Activated CD4-positive, alpha-beta memory T cell treated with anti-CD3 and anti-CD28 coated beads for 36 hours (primary cell): ENCODE measurements at places on chromosomes 11 and 22. TPM values are rescaled to one million over a fixed set of nuclear protein-coding genes. Genes with fewer than 3 reads are reported as not detected.

GRCh38 chr11:92383430-92383829 lies 158.8 kb downstream of the FAT3 start:
- no peak overlapping the region for H3K27ac ChIP-seq
- H3K4me1 ChIP-seq: no peaks in the 10 kb centered on the region
- H3K36me3 ChIP-seq: no peaks in the 10 kb centered on the region
- no peak overlapping the region for H3K4me3 ChIP-seq
- no peaks in the 10 kb centered on the region for H3K27me3 ChIP-seq

- no peak overlapping the region for H3K4me3 ChIP-seq
- H3K36me3 ChIP-seq: no peaks in the 10 kb centered on the region
- DNase-seq: no peak
- no peak overlapping the region for H3K27ac ChIP-seq
- H3K4me1 ChIP-seq: no peaks in the 10 kb centered on the region
These were observed 1658.4 kb upstream of the RAG2 start for GRCh38 chr11:38256436-38256835.

DNA sequence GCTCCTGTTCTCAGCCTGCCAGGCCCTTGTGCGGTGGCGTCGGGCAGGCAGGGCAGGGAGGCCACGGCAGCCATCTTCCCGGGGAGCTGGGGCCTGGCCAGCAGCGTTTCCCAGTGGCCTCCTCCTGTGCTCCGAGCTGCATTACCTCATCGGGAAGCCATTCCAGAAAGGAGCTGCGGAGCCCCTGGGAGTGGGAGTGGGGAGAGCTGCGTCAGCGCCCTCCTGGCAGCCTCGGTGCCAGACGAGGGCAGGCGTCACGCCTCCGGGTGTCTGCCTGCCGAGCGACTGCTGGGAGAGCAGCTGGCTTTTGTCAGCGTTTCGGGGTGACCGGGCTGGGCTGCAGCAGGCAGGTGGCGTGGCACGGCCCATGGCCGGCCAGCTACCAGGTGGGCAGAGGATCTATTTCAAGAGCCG lies 30.9 kb upstream of the WNT7B start:
- no peak overlapping the region for H3K4me3 ChIP-seq
- H3K4me1 ChIP-seq: peaks cover 6% of the 10 kb centered on the region

DNA sequence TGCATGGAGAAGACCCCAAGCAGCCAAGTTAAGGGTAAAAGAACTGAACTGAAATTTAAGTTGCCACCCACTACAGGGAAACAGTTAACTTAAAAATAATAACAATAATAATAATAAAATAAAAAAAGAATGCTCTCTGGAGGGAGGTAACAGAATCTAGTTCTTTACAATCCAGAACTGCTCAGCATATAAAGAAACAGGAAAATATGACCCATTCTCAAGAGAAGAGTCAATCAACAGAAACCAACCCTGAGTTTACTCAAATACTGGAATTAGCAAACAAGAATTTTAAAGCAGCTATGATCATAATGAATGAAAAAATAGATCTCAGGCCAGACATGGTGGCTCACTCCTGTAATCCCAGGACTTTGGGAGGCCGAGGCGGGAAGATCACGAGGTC lies 53.8 kb downstream of the DENND5A start:
- peaks cover 71% of the 10 kb centered on the region for H3K4me1 ChIP-seq
- H3K27ac ChIP-seq: peak overlapping the region; percentile 75
- H3K36me3 ChIP-seq: peaks cover 2% of the 10 kb centered on the region
- no peak overlapping the region for H3K4me3 ChIP-seq
- no peak for DNase-seq

DNA sequence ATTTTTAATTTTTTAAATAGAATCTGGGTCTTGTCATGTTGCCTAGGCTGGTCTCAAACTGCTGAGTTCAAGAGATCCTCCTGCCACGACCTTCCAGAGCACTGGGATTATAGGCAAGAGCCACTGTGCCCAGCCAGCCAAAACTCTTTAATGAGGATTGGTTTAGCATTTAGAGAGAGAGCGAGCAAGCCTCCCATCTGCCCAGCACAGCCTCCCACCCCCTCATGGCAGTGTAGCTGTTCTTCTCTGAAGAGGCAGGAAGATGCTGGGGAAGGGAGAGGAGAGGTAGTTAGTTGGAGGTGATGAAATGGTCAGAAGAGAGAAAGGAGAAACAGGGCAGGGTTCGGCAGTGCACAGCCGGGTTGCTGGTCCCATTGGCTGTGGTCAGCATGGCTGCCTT lies 105.7 kb downstream of the SCN3B start:
- H3K4me1 ChIP-seq: peaks cover 21% of the 10 kb centered on the region
- H3K36me3 ChIP-seq: no peaks in the 10 kb centered on the region
- no peaks in the 10 kb centered on the region for H3K27me3 ChIP-seq
- no peak for DNase-seq
- no peak overlapping the region for H3K4me3 ChIP-seq
- no peak overlapping the region for H3K27ac ChIP-seq

The OR5D18 gene
- not detected for total RNA-seq
